Mesothelial cell of epicardium (in vitro differentiated cells): ENCODE measurements at places on chromosomes 6 and 20.

GRCh38 chr6:140446241-140446640, 1071.8 kb upstream of the CITED2 start:
- DNase-seq = no peak

- DNase-seq = no peak
These were observed 28.5 kb upstream of the IFNGR1 start for GRCh38 chr6:137247724-137248123.

DNA sequence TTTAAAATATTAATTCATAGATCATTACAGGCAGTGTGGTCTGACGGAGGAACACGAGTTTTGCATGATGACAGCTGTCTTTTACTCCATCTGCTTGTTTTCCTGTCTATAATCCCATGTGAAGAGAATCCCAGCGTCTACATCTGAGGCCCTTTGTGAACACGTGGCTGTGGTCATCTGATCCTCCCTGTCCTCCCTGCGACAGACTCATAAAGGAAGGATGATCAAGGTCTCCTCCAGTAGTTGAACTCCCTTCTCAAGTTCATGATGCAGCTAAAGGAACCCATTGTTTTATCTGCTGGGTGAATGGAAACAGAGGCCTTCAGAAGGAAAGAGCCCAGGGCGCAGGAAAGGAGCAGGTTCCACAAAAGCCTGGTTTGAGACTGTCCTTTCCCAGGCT, 435.8 kb upstream of the JARID2 start:
- DNase-seq = no peak

DNA sequence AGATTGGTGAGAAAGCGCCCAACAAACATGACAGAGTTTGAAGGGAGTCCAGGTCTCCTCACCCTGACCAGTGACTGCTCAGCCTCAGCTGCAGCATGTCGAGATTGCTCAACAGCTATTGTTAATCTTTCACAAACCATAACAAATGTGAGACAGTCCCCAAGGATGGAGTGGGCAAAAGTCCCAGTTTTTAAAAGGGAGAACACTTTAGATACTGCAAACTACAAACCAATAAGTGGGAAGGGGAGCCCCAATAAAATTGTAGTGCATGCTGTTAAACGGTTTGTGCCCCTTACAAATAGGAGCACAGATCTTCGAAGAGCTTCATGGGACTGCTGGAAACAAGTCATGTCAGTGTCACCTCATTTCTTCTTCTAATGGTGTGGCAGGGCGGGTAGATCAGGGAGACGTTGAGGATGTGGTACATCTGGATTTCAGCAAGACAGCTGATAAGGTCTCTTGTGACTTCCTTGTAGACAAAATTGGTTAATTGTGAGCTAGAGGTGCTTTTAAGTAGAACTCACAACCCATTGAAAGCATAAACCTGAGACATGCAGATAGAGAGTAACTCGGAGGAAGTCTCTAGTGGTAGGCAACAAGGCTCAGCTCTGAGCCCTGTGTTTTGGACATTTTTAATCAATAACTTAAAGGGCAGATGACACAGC, 134.0 kb upstream of the ARMC2 start:
- no peak for DNase-seq

GRCh38 chr6:62283365-62283764, 2.7 kb downstream of the KHDRBS2 start:
- DNase-seq = no peak

DNA sequence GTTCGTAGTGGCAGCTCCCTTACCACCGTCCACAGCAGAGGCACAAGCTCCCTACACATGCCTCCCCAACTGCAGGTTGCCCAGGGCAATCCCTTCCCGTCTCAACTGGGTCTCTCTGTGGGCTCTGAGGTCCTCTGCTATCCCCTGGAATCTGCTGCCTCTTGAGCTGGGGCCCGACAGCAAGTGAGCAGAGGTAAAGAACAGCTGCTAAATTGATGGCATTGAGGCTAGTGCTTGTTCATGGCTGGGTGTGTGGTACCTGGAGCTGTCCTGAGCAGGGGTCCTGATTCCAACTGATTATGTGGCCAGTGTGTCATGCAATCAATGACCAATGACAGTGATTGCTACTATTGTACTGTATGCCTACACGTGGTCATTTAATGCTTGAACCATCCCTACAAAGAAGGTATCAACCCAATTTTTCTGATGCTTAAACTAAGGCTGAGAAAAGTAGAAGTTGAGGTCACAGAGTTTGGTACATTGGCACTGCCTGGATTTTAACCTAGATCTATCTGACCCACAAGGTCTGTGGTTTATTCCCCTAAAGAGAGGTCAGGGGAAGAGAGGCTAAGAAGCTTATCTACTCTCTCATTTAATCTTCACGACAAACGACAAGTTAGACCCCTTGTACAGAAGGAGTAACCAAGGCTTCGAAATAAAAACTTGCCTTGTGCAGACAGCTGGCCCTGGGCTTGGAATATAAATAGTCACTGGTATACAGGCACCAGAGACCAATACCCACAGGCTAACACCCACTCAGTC, 41.1 kb downstream of the HNF4A start:
- DNase-seq = no peak

GRCh38 chr6:97305414-97306066, 22.5 kb upstream of the MMS22L start:
- DNase-seq = no peak

DNA sequence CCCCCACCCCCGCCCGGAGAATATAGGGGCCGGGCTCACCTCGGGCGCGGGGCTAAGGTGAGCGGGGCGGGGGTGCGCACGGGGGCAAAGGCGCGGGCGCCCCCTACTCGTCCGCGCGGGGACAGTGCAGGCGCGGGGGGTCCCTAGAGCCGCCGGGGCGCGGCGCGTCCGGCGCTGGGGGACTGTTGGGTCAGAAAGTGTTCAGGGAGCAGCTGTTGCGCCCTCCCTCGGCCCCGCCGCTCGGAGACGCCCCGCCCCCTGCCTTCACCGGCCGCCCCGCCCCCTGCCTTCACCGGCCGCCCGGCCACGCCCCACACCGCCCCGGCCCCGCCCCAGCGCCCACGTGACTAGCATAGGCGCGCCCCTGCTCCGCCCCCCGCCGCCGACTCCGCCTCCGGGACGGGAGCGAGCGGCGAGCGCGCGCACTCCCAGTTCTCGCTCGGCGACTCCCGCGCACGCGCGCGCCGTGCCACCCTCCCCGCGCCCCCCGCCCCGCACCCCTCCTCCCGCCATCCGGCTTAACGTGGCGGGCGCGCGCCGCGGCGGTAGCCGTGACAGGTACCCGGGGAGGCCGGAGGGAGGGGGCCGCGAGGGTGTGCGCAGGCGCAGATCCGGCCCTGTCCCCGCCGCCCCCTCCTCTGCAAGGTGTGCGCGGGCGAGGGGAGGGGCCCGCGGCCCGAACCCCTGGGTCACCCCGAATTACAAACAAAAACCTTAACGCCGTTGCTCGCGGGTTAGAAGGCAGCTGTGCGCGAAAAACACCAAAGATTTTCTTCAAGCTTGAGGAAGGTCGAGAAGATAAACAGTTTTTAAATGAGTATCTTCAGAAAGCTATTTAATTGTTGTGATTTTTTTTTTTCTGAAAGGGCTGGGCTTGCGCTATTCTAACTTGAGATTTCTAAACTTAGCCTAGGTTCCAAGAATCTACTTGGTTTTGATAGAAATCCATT, 704 bp upstream of the ZNF217 start:
- peak; percentile 99 for DNase-seq

DNA sequence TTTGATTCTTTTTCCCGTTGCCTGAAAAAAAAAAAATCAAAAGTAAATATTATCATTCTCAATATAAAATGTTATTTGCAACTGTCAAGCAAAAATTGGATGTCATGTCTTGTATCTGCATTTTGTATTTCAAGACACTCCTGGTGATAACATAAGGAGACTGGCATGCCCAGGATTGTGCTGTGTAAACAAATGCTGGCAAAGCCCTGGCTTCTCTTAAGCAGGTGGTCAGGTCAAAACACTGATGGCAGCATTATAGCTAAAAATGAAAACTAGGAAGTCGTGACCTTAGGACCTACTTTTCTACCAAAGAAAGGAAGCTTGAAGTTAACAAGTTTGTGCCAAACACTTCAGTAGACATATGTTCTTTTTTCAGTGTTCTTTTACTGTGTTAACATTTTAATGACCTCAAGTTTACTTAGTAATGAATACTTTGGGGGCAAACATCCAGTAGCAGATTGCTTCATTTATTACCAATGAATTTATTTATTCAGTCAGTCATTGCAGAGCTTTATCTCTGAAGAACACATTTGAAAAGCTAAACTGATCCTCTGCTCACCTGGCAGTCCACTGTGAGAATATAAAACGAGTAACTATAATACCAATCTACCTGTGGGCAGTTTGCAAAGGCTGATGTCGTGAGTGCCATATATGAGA, 243.1 kb upstream of the FLRT3 start:
- DNase-seq = no peak

DNA sequence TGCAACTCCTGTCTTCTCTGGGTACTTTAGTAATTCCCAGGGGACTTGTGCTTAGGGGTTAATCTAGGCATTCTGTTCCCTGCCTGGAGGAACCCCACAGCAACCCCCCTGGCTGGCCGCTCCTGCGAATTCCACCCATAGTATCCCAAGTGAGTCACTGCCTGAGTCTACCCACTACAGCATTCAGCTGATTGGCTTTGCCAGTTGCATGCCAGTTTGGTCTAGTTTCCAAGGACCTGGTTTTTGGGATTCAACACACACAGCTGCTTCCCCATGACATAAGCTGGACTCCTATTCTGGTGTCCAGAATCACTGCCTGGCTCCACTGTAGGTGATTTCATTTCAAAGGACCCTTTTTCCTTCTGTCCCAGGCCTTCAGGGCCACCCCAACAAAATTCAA, 40.3 kb downstream of the PLCG1 start:
- DNase-seq = no peak

DNA sequence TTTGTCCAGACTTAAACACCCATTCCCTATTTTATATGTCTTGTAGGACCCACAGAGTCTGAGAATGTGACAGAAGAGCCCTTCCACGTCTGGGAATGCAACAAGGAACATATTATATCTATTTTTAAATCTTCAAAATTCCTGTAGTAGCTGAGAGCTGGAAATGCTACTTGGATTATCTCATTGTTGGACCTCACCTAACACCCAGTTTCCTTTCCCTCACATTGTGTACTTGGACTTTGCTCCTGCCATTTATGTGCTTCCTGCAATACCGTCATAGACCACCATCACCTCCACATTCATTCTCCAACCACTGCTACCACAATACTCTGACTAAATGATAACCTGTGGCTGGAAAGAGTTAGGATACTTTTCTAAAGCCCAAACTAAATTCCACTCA, 335.4 kb downstream of the COL12A1 start:
- DNase-seq = no peak

DNA sequence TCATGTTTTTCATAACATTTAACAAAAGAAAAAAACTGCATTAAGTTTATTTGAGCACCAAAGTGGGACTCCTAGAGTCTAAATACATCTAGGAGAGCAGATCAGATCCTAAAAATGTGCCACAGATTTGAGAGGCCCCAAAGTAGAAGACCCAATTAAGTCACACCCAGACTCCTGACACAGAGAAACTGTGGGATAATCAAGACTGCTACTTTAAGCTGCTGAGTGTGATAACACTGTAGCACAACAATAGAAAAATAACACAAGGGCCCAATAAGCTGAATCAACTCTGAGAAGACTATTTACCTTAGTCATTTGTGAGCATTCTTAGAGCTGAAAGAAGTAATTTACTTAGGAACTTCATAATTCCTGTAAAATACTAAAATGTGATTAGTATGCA, 26.0 kb downstream of the TRDN start:
- no peak for DNase-seq

DNA sequence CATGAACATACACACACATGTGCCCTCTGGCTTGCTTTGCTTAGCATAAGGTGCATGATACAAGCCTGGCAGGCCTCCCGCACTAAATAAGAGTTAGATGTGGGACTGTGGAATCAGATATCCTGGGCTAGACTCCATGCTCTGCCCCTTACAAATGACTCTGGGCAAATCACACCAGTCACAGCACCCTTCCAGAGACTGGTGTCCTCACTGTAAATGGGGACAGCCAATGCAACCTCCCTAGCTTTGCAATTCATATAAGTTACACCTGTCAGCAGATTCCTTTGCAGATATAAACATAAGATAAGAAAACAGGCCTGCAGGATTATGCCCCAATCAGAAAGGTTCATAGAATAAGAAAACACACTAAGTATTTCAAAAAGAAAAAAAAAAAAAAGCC, 174.1 kb downstream of the PTPRT start:
- no peak for DNase-seq

- DNase-seq = no peak
These were observed 75.3 kb downstream of the TCP11 start for GRCh38 chr6:35065870-35066269.

DNA sequence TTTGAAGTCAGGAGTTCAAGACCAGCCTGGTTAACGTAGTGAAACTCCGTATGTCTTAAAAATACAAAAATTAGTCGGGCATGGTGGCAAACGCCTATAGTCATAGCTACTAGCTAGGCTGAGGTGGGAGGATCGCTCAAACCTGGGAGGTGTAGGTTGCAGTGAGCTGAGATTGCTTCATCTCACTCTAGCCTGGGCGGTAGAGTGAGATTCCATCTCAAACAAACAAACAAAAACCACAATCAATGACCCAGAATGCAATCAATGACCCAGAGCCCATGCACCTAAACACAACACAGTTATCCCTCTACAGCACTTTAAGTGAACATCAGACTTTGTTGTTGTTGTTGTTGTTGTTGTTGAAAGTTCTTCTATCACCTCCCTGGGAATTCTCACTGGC, 77.9 kb downstream of the MYB start:
- DNase-seq = no peak

DNA sequence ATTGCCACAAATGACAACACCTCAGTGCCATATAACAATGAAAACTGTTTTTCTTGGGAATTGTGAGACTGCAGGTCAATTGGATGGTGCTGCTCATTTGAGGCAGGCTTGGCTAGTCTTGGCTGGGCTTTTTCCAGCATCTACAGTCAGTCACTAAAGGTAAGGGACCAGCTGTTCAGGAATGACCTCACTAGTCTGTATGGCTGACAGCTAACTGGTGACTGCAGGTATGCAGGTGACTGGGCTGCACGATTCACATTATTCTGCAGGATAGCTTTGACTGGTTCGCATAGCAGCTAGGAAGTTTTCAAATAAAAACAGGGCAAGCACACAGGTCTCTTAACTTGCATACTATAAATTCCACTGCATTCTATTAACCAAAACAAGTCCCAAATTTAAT, 22.1 kb upstream of the HMGCLL1 start:
- DNase-seq = no peak
